ENCODE measurements at places on chromosomes 7 and 10.

DNA sequence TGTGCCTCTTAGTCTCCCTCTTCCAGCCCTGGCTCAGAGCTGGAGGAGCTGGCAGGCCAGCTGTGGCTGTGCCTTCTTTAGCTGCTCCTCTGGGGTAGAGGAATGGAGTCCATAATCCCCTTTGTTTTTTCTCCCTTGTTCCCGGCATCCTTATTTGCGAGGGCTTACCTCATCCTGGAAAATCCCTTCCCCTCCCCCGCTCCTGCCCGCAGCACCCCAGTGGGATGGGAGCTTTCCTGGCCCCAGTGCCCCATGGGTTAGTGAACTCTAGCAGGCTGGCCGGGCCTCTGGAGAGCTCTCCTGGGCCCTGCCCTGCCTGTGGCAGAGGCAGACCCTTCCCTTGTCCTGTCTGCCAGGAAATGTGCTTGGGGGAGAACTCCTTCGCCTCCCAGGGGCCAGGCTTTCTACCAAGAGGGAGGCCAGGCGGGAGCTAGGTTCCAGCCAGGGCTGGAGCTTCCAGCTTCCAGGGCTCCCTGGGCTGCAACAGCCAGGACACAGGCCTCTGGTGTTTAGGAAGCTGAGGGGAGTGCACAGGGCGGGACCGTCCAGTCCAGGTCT is 16.5 kb upstream of the TRIM8 start:
- DNase-seq, result peak; percentile 84

GRCh38 chr7:33336820-33337219 is 207.5 kb downstream of the BBS9 start:
- DNase-seq, result no peak

- no peak for DNase-seq
These were observed 498.1 kb downstream of the PLXNA4 start for GRCh38 chr7:132077971-132078685.

DNA sequence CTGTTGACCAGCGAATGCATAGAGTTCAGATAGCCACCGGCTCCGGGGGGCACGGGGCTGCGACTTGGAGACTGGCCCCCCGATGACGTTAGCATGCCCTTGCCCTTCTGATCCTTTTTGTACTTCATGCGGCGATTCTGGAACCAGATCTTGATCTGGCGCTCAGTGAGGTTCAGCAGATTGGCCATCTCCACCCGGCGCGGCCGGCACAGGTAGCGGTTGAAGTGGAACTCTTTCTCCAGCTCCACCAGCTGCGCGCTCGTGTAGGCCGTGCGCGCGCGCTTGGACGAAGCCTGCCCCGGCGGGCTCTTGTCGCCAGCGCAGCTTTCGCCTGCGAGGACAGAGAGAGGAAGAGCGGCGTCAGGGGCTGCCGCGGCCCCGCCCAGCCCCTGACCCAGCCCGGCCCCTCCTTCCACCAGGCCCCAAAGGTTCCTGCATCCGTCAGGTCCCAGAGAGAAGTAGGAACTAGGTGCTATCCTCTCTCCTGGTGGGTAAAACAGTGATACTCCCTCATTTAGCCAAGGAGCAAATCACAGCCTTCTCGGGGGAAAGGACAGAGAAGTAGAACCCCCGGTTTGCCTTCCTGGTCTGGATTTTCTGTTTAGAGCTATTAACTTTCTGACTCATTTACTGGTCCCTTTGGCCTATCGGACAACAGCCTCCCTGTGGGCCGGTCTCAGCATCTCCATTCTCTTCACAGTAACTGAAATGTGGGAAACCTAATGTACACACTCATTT is 6.1 kb upstream of the HOXA2 start:
- no peak for DNase-seq

- DNase-seq, result peak; percentile 74
These were observed 27.1 kb upstream of the TNRC18 start for GRCh38 chr7:5450549-5451327.

DNA sequence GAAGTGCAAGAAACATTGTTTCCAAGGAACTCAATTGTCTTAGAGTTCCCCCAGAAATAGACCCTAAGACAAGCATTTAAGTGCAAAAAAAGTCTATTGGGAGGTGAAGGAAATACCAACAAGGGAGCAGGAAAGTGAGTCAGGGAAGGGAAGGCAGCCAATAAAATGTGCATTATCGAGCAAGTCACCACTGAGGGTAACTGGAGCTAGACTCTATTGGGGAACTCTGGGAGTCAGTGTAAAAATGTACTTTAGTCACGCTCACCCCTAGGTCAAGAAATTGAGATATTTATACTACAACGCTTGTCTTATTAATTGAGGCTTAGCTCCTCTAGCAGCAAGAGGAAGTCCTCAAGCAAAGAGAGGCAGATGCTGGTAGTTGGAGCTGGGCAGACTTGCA is 137.7 kb downstream of the RTKN2 start:
- no peak for DNase-seq
